ENCODE measurements at places on chromosomes 16 and 17. TPM values are rescaled to one million over a fixed set of nuclear protein-coding genes. Genes with fewer than 3 reads are reported as not detected.

DNA sequence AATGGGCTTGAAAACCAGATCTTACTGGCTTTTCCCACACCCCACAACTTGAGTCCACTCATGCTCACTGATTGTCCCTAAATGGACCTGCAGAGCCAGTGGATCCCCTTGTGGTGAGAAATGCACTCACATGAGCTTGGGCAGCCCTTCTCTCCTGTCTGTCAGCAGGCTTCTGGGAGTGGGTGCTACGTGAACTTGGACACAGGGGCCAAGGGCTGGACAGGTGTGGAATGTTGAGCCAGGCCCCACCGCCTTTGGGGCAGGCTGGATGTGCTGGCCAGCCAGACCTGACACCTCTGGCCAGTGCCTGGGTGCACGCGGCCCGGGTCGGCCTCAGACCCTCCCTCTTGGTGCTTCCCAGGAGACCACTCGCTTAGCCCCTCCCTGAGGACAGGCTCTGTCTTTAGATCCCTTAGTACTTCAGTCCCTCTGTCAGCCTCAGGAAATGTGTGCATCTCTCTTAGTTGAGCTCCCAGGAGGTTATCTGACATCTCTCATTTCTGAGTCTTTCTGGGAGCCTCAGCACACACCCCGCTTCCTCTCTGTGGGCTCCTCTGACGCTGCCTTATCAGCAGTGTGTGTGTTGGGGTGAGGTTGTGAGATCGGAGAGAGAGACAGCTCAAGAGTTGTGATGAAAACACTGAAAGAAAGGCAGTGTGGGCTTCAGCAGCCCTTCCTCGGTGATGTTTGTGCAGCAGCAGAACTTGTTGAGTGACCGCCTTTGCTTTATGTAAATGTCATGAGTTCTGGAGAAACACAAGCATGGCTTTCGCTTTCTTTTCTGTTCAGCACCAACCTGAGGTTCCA lies 117.0 kb downstream of the RAB11FIP4 start:
- peak; percentile 54 for DNase-seq
- H3K36me3 ChIP-seq: peaks cover 3% of the 10 kb centered on the region
- no peaks in the 10 kb centered on the region for H3K27me3 ChIP-seq
- peak overlapping the region; percentile 82 for H3K27ac ChIP-seq
- peaks cover 26% of the 10 kb centered on the region for H3K4me1 ChIP-seq
- H3K4me3 ChIP-seq: no peak overlapping the region

GRCh38 chr17:78759969-78760352 lies 22.1 kb downstream of the CYTH1 start:
- DNase-seq: no peak
- H3K27ac ChIP-seq: no peak overlapping the region
- no peak overlapping the region for H3K4me3 ChIP-seq
- H3K36me3 ChIP-seq: no peaks in the 10 kb centered on the region
- H3K27me3 ChIP-seq: no peaks in the 10 kb centered on the region

GRCh38 chr17:37148156-37148555 lies 199.4 kb downstream of the AATF start:
- H3K4me1 ChIP-seq: peaks cover 20% of the 10 kb centered on the region
- H3K27me3 ChIP-seq: no peaks in the 10 kb centered on the region
- peaks cover 1% of the 10 kb centered on the region for H3K36me3 ChIP-seq

GRCh38 chr17:43680461-43680860 lies 18.7 kb upstream of the MEOX1 start:
- H3K27me3 ChIP-seq: no peaks in the 10 kb centered on the region
- H3K36me3 ChIP-seq: no peaks in the 10 kb centered on the region
- H3K4me1 ChIP-seq: peaks cover 28% of the 10 kb centered on the region
- H3K4me3 ChIP-seq: no peak overlapping the region
- DNase-seq: no peak

- no peaks in the 10 kb centered on the region for H3K27me3 ChIP-seq
- no peak overlapping the region for H3K27ac ChIP-seq
- H3K36me3 ChIP-seq: no peaks in the 10 kb centered on the region
- H3K4me1 ChIP-seq: peaks cover 28% of the 10 kb centered on the region
- H3K4me3 ChIP-seq: no peak overlapping the region
These were observed 3.0 kb downstream of the SECTM1 start for GRCh38 chr17:82330322-82331239.

The MYH8 gene
- not detected for total RNA-seq

DNA sequence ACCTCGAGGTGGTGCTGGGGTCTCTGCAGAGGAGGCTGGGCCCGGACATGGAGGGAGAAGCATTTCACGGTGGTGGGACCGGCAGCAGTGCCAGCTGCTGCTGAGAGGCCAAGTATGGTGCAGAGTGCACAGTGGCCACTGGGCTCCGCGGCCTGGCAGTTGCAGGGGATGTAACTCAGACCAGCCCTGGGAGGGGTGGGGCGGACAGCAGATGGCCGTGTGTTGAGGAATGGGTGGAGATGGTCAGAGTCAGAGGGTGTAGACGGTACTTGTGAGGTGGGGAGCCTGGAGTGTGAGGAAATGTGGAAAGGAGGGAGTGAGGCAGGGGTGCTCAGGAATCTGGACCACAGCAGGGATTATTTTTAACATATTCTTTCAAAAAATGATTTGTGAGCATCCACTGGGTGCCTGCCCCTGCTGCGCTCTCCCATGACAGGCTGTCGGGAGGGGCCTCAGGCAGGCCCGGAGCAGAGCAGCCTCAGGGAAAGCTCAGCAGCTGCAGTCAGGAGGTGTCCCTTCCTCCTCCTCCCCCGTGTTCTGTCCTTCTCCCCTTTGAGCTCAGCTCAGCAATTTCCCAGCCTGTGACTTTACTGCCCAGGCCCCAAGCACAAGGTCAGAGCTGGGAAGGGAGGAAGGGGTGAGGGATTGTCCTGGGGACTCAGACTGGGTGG lies 113.1 kb downstream of the RAP1GAP2 start:
- H3K4me1 ChIP-seq: no peaks in the 10 kb centered on the region
- peaks cover 1% of the 10 kb centered on the region for H3K36me3 ChIP-seq
- H3K27me3 ChIP-seq: no peaks in the 10 kb centered on the region
- no peak overlapping the region for H3K4me3 ChIP-seq

DNA sequence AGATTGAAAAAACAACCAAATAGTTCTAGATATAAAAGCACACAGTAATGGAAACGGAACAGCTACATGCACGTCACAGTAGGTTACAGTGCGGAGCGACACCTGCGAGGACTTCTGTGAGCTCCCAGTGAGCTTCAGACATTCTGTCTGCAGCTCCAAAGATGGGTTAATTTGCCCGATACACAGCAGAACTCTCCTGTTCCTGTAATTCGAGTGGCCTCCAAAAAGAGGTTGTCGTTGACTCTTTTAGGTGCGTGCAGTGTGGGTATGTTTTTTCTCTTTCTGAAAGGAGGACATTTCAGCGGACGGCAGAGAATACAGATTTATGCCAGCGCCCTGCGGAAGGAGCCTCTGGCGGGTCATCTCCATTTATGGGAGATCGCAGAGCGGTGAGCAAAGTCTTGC lies 2.9 kb downstream of the OR1F1 start:
- no peaks in the 10 kb centered on the region for H3K4me1 ChIP-seq
- no peaks in the 10 kb centered on the region for H3K36me3 ChIP-seq
- no peak for DNase-seq
- H3K27me3 ChIP-seq: no peaks in the 10 kb centered on the region
- no peak overlapping the region for H3K4me3 ChIP-seq

GRCh38 chr17:27268394-27269085 lies 25.4 kb upstream of the WSB1 start:
- DNase-seq: no peak
- H3K36me3 ChIP-seq: no peaks in the 10 kb centered on the region
- H3K4me3 ChIP-seq: no peak overlapping the region
- no peaks in the 10 kb centered on the region for H3K27me3 ChIP-seq
- H3K27ac ChIP-seq: no peak overlapping the region

DNA sequence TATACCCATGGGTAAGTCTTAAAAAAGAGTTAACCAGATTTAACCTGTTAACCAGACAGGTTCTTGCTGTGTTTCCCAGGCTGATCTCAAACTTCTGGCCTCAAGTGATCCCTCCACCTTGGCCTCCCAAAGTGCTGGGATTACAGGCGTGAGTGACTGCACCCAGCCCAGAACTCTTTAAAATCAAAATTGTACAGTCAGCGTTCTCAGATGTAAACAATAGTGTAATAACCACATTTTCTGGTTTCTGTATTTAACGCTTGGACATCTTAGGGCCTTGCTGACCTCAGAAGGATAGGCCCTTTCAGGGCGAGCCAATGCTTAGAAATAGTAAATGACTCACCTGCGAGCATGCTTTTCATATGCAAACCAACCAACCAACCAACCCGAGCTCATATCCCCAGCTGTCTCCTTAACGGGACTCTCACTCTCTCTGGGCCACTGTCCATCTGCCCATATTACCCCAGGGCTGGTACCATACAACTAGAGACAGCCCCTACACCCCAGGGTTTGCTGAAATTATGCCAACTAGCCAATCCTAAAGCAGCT lies 415.0 kb upstream of the XYLT1 start:
- no peaks in the 10 kb centered on the region for H3K4me1 ChIP-seq
- no peaks in the 10 kb centered on the region for H3K36me3 ChIP-seq
- DNase-seq: no peak
- H3K27me3 ChIP-seq: no peaks in the 10 kb centered on the region
- H3K27ac ChIP-seq: no peak overlapping the region

- no peak overlapping the region for H3K27ac ChIP-seq
- DNase-seq: no peak
- H3K36me3 ChIP-seq: no peaks in the 10 kb centered on the region
- peaks cover 4% of the 10 kb centered on the region for H3K4me1 ChIP-seq
These were observed 173.5 kb downstream of the NPIPB11 start for GRCh38 chr16:29232811-29233704.

DNA sequence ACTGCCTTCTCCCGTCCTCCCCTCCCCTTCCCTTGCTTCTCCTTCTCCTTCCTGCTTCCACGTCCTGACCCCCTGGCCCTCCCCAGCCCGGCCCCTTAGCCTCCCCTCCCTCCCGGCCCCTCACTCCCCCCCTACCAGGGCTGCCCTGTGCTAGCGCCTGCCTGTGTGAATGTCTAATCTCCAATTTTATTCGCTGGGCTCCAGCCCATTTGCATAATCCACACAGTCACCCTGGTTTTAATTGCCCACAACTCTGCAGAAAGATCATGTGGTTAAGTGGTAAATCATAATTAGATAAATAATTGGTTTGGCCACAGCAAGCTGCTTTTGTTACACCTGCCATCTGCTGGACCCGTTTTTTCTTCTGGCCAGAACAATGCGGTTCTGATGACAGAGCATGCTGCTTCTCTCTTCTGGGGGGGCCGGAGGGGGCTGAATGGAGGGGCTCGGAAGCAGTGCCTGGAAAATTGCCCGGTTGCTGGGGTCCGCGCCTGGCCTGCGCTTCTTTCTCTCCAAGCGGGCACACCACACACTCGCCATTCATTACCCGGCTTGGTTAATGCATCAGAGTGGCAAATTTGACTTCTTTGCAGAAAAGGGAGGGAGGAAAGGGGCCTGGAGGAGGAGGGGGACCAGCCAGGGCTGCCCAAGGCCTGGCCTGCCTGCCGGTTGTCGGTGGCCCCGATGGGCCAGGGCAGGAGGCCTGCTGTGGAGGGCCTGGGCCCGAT lies 19.5 kb upstream of the GSE1 start:
- H3K4me3 ChIP-seq: no peak overlapping the region
- peaks cover 10% of the 10 kb centered on the region for H3K4me1 ChIP-seq
- H3K27ac ChIP-seq: no peak overlapping the region
- no peaks in the 10 kb centered on the region for H3K36me3 ChIP-seq

The COPRS gene
- 56.7 TPM for total RNA-seq

GRCh38 chr17:78724544-78724943 lies 57.5 kb downstream of the CYTH1 start:
- peaks cover 1% of the 10 kb centered on the region for H3K36me3 ChIP-seq
- DNase-seq: no peak
- H3K4me1 ChIP-seq: peaks cover 16% of the 10 kb centered on the region
- H3K4me3 ChIP-seq: no peak overlapping the region
- no peaks in the 10 kb centered on the region for H3K27me3 ChIP-seq
- no peak overlapping the region for H3K27ac ChIP-seq

DNA sequence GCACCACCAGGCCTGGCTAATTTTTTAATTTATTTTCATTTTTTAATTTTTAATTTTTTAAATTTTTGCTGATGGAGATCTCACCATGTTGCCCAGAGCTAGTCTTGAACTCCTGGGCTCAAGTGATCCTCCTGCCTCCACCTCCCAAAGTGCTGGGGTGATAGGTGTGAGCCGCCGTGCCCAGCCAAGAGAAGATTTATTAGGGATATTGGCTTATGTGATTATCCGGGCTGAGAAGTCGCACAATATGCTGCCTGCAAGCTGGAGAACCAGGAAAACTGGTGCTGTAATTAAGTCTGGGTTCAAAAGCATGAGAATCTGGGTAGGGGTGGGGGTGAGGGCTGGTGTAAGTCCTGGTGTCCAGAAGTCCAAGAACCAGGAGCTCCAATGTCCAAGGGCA lies 2.5 kb upstream of the C16orf90 start:
- no peak for DNase-seq
- H3K4me3 ChIP-seq: no peak overlapping the region
- H3K27me3 ChIP-seq: no peaks in the 10 kb centered on the region
- H3K4me1 ChIP-seq: no peaks in the 10 kb centered on the region
- H3K36me3 ChIP-seq: no peaks in the 10 kb centered on the region
- H3K27ac ChIP-seq: no peak overlapping the region

DNA sequence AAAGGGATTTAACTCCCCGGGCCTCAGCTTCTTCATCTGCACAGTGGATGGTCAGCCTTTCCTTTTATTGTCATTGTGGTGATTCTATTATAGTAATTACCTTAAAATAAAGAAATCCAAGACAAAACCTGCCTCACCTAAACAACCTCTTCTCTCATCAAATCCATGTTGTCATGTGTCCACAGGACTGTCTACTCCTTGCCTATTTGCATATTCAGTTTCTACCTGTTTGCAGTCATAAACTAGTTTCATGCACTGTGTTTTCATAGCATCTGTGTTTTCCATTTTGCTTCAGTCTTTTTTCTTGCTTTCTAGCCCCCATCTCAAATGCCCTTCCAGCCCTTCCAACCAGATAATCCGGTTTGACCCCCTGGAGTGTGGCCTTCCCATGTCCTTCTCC lies 44.3 kb upstream of the CPNE2 start:
- no peak for DNase-seq
- no peaks in the 10 kb centered on the region for H3K27me3 ChIP-seq
- no peaks in the 10 kb centered on the region for H3K4me1 ChIP-seq

The TP53TG3 gene
- total RNA-seq: not detected

DNA sequence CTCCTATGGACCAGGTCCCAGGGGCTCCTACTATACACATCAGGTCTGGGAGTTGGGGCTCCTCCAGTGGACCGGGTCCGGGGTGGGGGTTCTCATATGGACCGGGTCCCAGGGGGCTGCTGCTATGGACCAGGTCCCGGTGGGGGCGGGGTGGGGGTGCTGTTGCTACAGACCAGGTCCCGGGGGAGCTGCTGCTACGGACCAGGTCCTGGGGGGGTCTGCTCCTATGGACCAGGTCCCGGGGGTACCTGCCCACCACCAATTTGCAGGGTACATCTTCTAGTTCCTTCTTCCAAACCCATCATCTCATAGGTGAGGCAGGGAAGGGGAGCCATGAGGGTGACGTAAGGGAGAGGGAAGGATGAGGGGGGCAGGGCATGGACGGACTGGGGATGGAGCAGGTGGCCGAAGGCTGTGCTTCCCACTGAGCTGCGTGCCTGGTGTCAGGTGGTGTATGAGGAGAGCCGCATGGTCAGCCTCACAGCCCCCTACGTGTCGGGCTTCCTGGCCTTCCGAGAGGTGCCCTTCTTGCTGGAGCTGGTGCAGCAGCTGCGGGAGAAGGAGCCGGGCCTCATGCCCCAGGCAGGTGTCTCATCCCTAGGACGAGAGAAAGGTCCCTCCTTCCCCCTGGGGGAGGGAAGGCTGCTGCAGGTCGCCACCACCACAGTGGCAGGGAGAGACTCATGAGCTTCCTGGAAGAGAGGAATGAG lies 6.6 kb downstream of the ENDOV start:
- no peak for DNase-seq
- H3K4me1 ChIP-seq: no peaks in the 10 kb centered on the region
- H3K4me3 ChIP-seq: no peak overlapping the region
- H3K36me3 ChIP-seq: peaks cover 1% of the 10 kb centered on the region
- no peak overlapping the region for H3K27ac ChIP-seq
